ENCODE measurements at places on chromosomes 6 and 20.

DNA sequence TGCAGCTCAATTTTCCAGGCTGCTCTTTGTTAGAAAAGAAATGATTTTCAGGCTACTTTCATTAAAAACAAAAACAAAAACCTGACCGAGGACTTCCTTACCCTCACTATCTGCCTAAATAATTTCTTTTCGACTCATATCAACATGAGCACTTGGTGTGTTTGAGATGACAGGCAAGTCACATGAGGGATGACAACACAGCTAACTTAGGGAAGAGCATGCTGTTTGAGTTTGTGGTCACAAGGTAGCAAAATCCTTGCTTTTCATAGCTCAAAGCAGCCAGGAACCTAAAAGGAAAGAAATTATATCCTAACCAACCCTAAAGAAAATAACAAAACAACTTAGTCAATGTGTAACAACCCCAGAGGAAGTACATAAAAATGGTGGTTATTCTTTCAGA, 459.5 kb downstream of the KIF16B start:
- DNase-seq: no peak

DNA sequence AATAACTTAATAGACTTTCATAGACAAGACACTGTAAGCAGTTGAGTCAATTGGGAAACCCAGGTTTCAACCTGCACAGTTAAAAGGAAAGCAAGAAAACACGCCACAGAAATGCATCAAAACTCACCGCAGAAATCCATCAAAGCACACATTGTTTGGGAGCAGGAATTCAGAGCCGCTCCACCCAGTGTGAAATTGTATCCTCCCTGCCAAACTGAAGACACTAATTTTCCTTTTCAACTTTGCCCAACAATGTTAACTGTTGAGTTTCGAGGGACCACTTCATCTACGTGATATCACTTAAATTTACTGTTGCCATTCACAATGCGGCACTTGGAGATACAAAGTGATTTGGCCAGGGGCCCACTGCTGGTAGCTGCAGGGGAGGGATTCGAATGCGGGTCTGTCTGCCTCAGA, 92.7 kb downstream of the DACT2 start:
- DNase-seq: no peak

GRCh38 chr6:15546591-15546990, 116.2 kb downstream of the DTNBP1 start:
- DNase-seq: no peak

DNA sequence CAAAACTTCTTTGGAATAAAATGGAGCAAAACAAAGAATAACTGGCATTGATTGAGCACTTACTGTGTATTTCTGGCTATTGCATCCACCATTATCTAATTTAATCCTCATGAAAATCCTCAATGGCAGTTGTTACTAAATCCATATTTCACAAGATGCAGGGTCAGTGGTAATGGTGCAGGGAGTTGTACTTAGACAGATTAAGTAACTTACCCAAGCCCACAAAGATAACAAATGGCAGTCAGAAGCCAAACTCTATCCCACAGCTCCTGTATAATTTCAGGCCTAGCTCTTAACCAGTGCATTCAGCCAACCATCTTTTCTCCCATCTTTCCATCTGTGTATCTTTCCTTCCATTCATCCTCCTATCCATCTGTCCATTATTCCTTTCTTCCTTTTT, 29.3 kb upstream of the SSTR4 start:
- no peak for DNase-seq

DNA sequence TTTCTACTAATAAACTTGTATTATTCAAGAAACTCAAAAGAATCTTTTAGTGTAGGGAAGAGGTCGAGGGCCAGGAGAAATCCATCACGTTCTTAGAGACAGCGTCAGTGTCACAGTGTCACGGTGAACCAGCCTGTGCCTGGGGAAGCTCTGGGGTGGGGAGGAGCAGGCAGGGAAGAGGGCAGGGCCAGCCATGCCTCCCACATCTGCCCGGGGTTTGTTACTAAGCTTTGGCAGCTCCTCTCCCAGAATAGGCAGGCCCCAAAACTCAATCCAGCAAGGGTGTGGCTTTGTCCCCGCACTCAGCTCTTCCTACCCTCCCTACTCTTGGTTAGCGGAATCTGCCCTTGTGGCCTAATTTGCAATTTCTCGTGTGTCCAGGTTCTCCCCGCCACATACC, 72.9 kb downstream of the TCP11 start:
- no peak for DNase-seq

Measured in RPMI7951 (cell line).